Regular cardiac myocyte (primary cell): ENCODE measurements at places on chromosomes 1 and 21. TPM values are rescaled to one million over a fixed set of nuclear protein-coding genes. Genes with fewer than 3 reads are reported as not detected.

NFASC gene
- total RNA-seq = 13.8 and 42.6 TPM in 2 replicates

SLC30A2 gene
- total RNA-seq = not detected in 2 replicates

RPTN gene
- under 0.01 TPM in 2 replicates for total RNA-seq

GRIK3 gene
- total RNA-seq = not detected in 2 replicates
